Astrocyte (in vitro differentiated cells and primary cell): ENCODE measurements at places on chromosomes 16 and 17.

DNA sequence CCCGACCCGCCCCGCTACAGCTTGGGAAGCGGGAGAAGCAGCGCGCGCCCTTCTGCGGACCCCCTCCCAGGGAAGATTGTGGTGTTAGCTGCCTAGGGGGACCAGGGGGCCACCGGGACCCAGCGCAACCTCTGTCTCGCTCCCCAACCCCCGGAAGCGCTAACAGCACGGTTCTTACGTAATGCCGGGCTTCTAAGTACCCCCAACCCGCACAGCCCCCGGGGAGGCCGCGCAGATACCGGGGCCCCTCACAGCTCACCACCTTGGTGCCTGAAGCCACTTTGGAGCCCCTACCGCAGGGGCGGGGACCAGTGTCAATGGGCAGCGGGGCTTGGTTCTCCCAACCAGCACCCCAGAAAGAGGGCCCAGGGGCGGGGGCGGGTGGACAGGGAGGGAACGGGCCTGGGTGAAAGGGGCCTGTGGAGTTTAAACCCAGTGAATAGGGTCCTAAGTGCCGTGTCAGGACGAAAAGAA, 348 bp downstream of the MPP2 start:
- DNase-seq = no peak

DNA sequence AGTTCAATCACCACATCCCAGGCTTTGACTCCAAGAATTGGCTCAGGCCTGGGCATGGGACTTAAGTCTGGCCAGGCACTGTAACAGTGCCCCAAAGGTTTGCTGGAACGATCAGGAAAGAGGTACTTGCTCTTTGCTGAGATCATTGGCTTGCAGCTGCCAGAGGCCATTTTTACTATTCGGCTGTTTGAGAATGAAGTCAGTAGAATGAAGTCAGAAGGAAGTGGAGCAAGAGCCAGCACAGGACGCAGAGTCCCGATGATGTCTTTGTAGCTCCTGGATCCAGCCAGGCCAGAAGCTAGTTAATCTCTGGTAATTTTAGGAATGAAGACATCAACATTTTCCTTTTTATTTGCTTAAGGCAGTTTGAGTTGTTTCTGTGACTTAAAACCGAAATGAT, 195.5 kb downstream of the RAB11FIP4 start:
- DNase-seq = peak; percentile 22

DNA sequence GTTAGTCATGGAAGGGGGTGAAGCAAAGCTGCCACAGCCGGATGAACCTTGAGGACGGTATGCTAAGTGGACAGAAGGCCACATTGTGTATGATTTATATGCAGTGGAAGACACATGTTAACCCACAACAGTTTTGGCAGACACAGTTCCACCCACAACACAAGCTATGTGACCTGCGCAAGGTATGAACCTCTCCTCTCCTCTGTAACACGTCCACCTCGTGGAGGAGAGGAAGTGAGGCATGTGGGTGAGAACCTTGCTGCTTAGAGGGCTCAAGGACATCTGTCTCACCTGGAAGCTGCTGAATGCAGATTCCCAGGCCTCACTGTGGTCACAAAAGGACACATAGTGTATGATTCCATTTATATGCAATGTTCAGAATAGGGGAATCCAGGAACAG, 136.1 kb upstream of the PLCG2 start:
- peak; percentile 12 for DNase-seq

- DNase-seq = no peak
Observed at GRCh38 chr16:48133455-48134211, 22.2 kb downstream of the ABCC12 start.

DNA sequence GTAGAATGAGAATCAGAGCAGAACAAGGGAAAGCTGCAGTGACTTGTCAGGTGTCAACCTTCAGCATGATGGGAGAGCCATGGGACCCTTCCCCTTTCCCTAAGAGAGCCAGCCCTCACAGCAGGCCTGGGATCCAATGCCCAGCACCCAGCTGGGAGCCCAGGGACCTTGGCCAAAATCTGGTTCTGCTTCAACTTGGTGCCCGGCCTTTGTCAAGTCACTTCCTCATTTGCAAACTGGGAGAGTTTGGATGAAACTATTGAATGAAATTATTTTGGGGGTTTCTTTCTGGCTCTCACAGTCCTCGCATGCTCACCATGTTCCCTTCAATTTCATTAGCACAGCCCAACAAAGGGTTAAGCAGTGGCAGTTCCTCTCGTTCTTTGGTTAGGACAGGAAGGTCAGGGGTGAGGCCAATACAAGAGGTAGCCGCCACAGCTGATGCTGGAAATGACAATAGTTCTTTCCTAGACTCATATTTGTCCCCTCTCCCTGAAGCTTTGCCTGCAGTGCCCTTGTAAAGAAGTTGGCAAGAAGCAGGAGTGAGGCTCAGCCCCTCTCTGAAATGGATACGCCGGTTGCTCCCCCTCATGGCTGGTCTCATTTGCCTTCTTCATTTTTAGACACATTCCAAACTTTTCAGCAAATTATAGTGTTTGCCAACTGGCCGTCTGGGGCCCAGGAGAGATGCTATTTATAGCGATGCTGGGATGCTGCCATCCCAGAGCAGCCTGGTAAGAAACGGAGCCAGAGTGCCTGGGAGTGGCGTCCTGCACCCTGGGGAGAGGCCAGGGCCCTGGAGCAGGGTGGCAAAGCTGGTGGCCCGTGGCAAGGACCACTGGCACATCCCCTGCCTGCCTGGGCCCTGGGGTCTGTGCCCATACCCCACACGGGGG, 34.5 kb upstream of the MEOX1 start:
- peak; percentile 23 for DNase-seq

DNA sequence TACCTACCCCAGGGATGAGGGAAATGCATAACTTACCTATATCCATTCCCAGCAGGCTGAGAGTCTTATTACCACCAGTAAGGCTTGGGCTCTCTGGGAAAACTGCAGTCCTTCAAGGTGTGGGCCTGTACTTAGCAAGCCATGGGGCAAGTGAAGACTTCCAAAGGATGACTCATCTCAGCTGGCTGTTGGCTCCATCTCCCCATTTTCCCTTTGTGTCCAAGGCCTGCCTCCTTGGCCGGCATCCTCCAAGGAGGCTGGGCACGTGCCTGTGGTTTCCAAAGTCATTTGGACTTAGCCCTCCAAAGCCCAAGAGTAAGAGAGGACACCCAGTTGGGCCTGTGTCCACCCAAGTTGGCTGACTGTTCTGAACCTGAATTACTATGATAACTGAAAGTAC, 89.8 kb downstream of the TMEM100 start:
- peak; percentile 23 for DNase-seq

- DNase-seq = peak; percentile 91
Observed at GRCh38 chr16:58409316-58409973, 17.2 kb downstream of the GINS3 start.

DNA sequence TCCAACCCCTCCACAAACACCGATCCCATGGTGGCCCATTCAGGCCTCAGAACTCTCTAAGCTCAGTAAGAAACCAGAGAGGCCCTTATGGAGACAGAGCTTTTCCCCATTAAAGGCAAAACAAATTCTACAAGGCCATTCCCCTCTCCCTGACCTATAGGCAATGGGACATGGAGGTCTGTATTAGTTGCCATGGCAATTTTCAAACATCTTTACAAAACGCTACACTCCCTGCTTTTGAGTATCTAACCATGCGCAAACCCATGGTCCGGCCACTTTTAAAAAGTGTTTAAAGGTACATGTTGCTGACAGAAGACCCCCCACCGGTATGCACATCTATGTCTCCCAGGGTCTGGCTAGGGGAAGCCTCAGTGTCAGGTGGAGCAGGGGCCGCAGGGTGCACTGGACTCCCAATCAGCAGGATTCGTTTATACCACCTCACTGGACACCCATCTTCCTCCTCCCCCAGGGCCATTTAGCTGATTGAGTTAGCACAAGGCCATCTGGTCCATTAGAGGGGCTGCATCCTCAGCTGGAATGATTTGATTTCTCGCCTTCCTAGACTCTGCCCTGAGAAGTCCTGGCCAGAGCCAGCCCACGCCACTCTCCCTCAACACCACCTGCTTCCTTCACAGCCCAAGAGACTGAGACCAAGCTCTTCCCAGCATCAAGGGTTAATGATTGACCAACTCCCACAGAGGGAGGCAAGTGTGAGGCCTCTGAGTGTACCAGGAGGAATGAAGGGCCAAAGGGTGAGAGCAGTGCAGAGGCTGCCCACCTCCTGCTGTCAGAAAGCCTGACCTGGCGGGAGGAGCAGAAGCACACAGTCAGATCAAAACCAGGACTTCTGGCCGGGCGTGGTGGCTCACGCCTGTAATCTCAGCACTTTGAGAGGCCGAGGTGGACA, 10.9 kb downstream of the ACLY start:
- DNase-seq = no peak

- DNase-seq = no peak
Observed at GRCh38 chr16:15593235-15593634, 49.7 kb downstream of the MARF1 start.

DNA sequence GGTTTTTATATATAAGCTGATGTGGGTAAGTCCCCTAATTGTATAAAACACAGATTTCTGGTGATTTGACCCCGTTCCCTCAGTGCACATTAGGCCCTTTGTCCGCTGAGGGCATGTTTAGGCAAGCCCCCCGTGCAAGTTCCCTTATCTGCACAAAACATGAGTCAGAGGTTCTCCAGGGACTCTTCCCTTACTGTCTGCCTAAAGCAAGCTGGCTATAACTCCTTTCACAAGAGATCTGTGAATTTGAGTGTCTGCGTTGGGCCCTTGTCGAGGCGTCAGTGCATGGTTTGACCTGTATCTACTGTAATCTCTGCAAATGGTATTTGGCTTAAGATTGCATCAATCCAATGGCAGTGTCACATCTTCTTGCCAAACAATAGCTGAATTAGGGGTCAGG, 712.8 kb downstream of the CDH8 start:
- no peak for DNase-seq

GRCh38 chr17:77489239-77489892, 348.6 kb downstream of the SEC14L1 start:
- no peak for DNase-seq

- DNase-seq = no peak
Observed at GRCh38 chr16:57628783-57629293, 408 bp downstream of the ADGRG1 start.

GRCh38 chr16:85943711-85944110, 44.7 kb downstream of the IRF8 start:
- no peak for DNase-seq

GRCh38 chr17:42203354-42203753, 9.1 kb upstream of the GHDC start:
- no peak for DNase-seq
